Gastrocnemius medialis (tissue), 4 donors: ENCODE measurements at places on chromosomes 5 and 9.

DNA sequence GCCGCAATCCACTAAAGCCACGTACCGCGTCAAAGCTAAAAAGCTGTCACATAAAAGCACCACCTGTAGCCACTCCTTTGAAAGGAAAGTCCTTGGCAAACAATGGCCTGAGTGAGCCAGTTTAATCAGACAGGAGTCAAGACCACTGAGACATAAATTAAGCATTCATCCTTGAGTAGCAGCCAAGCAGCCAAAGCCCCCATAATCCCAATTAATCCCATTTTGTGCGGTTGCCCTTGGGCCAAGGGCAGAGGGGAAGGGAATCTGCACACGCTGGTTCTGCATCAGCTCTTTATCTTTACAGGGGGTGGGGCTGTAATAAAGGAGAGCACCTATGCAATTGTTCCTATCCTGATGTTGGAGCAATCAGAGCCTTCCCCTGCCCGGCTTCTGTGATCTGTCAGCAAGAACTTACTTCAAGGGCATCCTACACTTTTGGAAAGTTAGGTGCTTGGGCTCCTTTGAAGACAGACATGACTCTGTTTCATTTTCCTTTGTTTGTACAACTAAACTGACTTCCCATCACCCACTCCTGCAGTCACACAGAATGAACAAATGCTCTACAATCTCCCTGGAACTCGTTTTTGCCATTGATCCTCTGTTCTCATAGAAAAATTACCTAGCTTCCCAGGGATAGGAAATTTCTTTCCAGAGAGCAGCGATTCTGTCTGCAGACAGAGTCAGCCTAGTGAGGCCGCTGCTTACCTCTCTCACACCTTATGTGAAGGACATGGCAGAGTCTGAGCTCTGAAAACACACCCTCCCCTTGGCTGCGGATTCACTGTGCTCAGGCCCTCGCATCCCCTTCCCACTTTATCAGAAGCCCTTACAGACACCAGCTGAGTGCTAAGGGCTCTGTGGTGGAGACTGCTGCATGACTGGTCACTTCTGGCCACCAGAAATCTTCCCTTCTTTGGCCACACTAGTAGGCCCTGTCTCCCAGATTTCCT lies 116.2 kb upstream of the TBCA start:
- DNase-seq = no peak

DNA sequence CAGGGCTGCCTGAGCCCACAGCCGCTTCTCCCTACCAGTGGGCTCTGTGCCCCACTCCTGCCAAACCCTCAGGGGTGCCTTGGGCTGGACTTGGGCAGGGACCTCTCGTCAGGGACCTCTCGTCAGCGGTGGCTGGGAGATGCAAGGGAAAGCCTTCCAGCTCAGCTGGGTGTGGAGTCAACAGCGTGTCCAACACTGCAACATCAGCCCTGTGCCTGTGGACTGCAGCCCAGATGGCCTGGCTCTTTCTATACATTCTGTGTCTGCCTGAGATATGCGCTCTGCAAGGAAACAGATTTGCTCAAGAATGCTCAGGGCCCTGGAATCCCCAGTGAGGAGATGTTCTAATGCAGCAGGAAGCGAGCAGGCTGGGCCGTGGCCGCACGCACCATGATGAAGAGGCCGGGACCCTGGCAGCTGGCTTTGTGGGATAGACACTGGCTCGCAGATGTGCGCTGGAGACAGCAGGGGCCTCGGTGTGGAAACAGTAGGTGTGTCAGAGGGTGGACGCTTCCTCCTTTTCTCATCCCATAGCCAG lies 85.0 kb upstream of the COL5A1 start:
- no peak for DNase-seq

DNA sequence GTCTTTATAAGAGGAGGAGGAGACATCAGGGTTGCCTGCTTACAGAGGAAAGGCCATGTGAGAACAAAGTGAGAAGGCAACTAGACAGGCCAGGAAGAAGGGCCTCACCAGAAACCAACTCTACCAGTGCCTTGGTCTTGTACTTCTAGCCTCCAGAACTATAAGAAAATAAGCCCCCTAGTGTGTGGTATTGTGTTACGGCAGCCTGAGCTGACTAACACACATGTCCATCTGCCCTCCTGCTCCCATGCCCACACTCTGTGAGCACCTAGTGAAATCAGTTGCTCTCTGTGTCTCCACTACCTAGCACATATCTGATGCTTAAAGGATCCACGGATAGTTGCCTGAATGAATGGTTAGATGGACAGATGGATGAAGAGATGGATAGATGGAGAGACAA lies 6.9 kb downstream of the AK3 start:
- DNase-seq = no peak

- peak; percentile 58 for DNase-seq
Measured at GRCh38 chr9:124126648-124127646, 115.4 kb downstream of the LHX2 start.

- DNase-seq = no peak
Measured at GRCh38 chr5:169415371-169415770, 114.4 kb upstream of the SLIT3 start.

- DNase-seq = no peak
Measured at GRCh38 chr5:107251151-107251550, 419.6 kb downstream of the EFNA5 start.

- no peak for DNase-seq
Measured at GRCh38 chr5:122164070-122164435, 34.7 kb downstream of the ZNF474 start.

GRCh38 chr9:2023532-2023931 lies 8.4 kb downstream of the SMARCA2 start:
- no peak for DNase-seq

DNA sequence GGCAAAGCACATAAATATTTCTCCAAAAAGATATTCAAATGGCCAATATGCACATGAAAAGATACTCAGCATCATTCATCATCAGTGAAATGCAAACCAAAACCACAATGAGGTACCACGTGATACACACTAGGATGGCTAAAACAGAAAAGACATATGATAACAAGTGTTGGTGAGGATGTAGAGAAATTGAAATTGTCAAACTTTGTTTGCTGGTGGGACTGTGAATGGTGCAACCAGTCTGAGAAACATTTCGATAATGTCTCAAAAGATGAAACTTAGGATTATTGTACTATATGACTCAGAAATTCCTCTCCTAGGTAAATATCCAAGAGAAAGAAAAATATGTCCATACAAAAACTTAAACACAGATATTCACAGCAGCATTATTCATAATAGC lies 8.6 kb upstream of the LHFPL2 start:
- no peak for DNase-seq

GRCh38 chr5:94691949-94692348 lies 73.5 kb downstream of the SLF1 start:
- DNase-seq = no peak

- DNase-seq = peak; percentile 5
Measured at GRCh38 chr5:42772265-42772993, 15.8 kb downstream of the CCDC152 start.

GRCh38 chr9:131521822-131522221 lies 9.2 kb downstream of the UCK1 start:
- no peak for DNase-seq

- DNase-seq = peak; percentile 47
Measured at GRCh38 chr5:177113566-177114424, 19.8 kb upstream of the NSD1 start.

GRCh38 chr9:99274495-99274894 lies 52.4 kb downstream of the SEC61B start:
- DNase-seq = no peak

GRCh38 chr5:96427824-96428223 lies 5.2 kb downstream of the PCSK1 start:
- DNase-seq = no peak

GRCh38 chr9:106861640-106862109 lies 1.3 kb upstream of the ZNF462 start:
- DNase-seq = no peak

GRCh38 chr5:60514152-60514551 lies 185.8 kb downstream of the DEPDC1B start:
- no peak for DNase-seq

DNA sequence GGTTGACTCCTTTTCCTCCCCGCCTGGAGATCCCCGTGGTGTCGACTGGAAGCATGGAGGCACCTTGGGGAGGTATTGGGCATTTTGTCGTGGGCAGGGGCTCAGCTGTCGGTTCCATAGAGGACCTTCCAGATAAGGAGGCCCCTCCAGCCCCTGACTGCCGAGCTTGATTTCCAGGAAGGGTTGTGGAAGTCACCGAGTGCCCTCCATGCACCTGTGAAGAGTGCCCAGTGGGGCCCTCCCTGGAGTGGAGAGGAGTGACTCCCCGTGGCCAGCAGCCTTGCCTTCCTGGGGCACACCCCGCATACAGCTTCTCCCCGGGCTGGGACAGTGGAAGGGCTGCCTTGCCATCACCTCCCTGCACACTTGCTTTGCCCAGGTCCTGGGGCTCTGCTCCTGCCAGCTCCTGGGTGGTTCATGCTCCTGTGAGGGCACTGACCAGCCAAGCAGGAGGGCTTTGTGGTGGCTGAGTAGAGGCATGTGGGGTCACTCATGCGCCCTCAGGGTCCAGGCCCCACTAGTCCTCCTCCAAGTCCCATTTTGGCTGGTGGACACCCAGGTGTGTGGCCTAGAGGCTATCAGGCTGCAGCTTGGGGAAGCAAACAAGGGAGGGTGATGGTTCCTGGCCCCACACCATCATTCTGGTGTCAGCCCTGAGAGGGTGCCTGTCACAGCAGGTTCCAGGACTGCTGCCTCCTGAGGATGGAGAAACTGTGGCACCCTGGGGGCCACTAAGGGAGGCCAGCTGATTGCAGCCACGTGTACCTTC lies 133.0 kb downstream of the WNK2 start:
- no peak for DNase-seq

DNA sequence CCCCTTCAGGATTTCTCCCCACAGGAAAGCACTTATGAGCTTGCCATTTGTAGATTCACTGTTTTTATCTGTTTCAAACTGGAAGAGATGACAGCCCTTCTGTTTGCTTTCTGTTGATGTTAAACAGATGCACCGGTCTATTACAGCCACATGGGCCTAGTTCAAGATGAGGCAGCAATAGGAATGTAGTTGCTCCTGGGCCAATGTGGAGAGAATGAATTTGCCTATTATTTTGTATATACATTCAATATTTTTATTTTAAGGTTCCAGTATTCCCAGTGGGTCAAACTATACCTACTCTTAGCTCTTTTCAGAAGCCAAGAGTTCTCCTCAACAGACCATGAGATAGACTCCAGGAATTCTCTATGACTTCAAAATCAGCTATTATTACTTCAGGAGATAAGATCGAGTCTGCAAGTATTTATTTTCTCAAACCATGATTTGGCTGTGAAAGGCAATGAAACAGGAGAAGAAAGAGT lies 461.6 kb downstream of the RASEF start:
- DNase-seq = no peak
